ENCODE measurements at places on chromosomes 16 and 17. TPM values are rescaled to one million over a fixed set of nuclear protein-coding genes. Genes with fewer than 3 reads are reported as not detected.
A peak's percentile ranks its signal among the peaks of the same experiment; 100 is the strongest.

Gene QPRT
- polyA plus RNA-seq, result 169 TPM

Gene CES3
- polyA plus RNA-seq, result 2.8 TPM

DNA sequence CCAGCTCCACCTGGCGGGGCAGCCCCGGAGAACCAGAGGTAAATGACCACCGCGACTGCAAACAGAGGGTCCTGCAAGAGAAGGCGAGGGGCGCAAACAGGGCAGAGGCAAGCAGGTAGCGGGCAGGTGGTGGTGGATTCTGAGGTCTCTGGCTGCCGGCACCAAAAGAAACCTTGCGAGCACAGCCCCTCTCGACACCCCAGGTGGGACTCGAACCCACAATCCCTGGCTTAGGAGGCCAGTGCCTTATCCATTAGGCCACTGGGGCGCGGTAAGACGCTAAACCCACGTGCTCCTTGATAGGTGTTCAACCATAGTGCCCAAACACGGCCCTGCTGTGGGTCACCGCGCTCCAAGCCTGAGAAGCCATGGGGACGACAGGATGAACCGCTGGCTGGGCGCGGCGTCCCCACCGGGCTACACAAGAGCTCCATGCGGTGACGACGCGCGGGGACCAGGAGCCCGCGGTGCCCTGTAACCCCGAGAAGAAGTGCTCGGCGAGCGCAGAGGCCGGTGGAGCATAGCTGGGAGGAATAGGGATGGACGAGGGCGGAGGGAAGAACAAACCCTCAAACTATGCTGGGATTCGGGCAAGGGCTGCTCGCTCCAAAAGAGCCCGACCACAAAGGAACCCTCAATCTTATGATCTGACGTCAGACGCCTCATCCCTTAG, 12.4 kb downstream of the ATP5PD start:
- peak; percentile 83 for DNase-seq

Gene PLEKHG4
- polyA plus RNA-seq, result 13.1 TPM

- no peak for DNase-seq
Measured at GRCh38 chr16:83393196-83393981, 414.4 kb upstream of the HSBP1 start.

Gene MRPL27
- 74.9 TPM for polyA plus RNA-seq

Gene CA5A
- polyA plus RNA-seq, result 0.57 TPM

All from renal cortex interstitium (tissue), 15 donors.